ENCODE measurements at places on chromosomes 11 and 22.
A peak's percentile ranks its signal among the peaks of the same experiment; 100 is the strongest.

GRCh38 chr11:96481204-96481603 lies 91.4 kb downstream of the JRKL start:
- DNase-seq = no peak

DNA sequence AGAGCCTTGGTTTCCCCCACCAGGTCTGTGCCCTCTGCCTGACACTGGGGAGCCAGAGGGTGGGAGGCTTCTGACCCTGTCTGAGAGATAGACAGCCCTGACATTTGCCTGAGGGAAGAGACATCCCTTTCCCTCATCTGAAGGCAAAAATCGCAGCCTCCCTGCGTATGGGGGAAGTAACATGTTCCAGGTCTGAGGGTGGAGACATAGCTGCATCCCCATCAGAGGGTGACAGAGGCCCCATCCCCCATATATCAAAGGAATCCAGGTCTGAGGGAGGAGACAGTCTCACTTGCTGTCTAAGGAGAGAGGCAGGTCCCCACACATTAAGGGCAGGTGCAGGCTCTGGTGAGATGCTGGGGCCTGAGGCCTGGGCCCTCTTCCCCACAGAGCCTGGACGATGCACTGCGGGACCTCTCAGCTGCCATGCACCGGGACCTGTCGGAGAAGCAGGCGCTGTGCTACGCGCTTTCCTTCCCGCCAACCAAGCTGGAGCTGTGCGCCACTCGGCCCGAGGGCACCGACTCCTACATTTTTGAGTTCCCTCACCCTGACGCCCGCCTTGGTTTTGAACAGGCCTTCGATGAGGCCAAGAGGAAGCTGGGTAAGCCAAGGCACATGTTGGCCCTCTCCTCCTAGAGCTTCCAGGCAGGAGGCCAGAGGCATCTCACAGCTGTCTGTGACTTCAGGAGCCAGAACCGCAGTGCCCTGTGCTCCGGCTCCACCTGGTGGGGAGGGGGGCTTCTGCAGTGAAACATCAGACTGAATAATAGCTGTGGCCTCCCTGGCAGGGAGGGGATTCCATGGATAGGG lies 16.1 kb upstream of the RELT start:
- DNase-seq = peak; percentile 66

- DNase-seq = peak; percentile 25
These were observed 217.5 kb upstream of the SORL1-AS1 start for GRCh38 chr11:121670266-121670665.

GRCh38 chr22:19483481-19484244 lies 3.9 kb downstream of the CDC45 start:
- no peak for DNase-seq

DNA sequence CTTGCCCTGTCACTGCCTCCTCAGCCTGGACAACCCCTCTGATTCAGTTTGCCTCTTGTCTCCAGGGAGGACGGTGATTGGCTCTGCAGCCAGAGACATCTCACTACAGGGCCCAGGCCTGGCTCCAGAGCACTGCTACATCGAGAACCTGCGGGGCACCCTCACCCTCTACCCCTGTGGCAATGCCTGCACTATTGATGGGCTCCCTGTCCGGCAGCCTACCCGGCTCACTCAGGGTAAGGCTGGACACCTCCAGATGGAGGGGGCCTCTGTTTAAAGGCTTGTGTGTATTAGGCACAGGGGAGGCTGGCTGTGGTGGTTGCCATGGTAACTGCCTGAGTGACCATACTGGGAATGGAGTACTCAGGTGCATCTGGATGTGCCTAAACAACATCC lies 8.6 kb downstream of the PHLDB1 start:
- no peak for DNase-seq

- DNase-seq = peak; percentile 54
These were observed 430.4 kb downstream of the TBC1D22A start for GRCh38 chr22:47192651-47193437.

DNA sequence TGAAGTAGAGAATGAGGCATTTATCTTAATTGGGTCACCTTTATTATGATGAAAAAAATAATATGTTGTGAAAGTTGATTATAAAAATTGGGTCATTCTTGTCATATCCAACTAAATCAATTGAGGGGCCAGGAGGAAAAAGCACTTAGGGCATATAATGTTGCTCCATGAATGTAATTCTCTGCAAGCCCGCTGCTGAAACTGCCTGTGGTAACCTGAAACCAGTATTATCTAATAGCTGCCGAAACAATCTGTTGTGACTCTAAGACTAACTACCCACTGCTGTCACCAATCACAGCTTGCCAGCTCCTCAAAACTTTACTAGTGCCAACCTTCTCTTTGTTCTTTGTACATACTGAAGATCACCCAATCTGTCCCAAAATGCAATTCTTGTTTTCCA lies 115.8 kb downstream of the ATG16L2 start:
- DNase-seq = no peak

GRCh38 chr11:34353881-34354280 lies 3.9 kb downstream of the ABTB2 start:
- no peak for DNase-seq

DNA sequence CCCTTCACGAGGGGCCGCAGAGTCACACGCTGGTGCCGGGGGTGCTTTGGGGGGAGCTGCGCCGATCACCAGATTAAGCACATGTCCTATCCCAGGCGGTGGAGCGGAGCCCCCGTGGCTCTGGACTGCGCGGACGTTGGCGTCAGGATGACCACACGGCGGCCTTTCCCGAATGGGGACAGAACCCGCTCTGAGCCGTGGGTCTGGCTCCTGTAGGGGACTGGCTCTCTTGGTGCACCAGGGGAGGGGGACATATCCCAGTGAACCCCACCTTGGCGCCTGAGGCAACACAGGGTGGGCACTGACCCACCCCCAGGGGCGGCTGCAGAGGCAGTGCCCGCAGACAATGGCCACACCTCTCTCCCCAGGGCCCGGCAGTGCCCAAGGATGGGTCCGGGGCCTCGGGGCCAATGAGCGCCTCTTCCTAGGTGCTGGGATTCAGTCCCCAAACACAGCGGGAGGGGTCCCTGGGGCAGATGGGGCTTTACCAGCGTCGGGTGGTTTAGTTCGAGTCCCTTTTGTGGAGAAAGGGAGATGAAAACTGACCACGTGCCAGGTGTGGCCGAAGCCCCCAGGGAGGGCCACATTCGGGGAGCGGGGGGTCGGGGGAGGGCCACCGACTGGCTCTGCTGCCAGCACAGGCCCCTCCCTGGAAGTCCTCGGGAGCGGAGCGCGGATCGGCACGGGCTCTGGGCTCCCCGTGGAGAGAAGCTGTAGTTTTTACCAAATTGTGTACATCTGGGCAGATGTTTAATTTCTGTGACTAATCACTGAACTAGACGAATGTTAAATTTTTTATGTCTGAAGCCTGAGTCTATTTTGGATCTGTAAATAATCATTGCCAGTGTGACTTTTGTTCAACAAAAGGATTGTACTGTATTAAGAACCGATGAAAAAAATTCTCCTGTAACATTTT lies 58.9 kb downstream of the GRAMD4 start:
- DNase-seq = no peak

GRCh38 chr11:79481795-79482194 lies 41.0 kb upstream of the TENM4 start:
- DNase-seq = no peak

GRCh38 chr11:32311346-32312065 lies 123.8 kb downstream of the WT1 start:
- no peak for DNase-seq

Data from right cardiac atrium (tissue), 5 donors.